ENCODE measurements at places on chromosomes 16 and 17. TPM values are rescaled to one million over a fixed set of nuclear protein-coding genes. Genes with fewer than 3 reads are reported as not detected.

- H3K27ac ChIP-seq, result no peak overlapping the region
- no peak for DNase-seq
- H3K36me3 ChIP-seq, result no peaks in the 10 kb centered on the region
- H3K4me3 ChIP-seq, result no peak overlapping the region
- no peaks in the 10 kb centered on the region for H3K4me1 ChIP-seq
- H3K27me3 ChIP-seq, result no peaks in the 10 kb centered on the region
Measured at GRCh38 chr17:42078396-42079043, 19.8 kb downstream of the ZNF385C start.

DNA sequence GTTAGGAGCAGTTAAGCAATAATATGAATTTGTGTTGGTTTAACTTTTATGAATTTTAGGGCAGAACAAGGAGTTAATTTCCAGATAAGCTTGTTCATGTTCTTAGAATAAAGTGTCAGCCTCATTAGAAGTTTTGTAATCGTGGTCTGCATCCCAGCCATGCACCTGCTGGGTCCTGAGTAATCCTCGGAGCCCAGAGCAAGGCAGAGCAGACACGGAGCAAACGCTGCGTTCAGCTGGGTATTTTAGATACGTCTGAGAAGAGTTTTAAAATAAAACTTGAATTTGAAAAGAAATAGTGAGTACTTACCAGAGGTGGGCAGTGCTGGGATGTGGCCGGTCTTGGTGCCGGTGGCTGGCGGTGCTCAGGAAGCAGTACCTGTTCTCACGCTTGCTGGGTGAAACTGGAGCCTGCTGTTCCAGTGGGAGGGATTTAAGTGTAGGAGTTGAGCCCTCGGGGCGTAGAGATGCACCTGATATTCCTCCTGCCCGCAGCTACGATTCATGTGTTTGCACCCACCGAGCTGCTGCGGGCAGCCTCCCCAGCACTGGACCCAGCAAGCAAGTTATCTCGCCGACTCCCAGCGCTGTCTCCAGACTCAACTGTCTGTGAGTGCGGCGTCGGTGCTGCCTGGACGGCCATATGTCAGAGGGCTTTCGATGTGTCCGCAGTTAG lies at the start of gene ZNF750:
Gene ZNF750, minus strand, starts transcription at position 406 of the 676 bp plus-strand sequence. CDS start 7,568 bp downstream, outside the sequence.
- H3K36me3 ChIP-seq, result no peaks in the 10 kb centered on the region
- peaks cover 12% of the 10 kb centered on the region for H3K4me1 ChIP-seq
- peak; percentile 75 for DNase-seq
- H3K4me3 ChIP-seq, result peak within 1 kb of the TSS; percentile 32
- H3K27me3 ChIP-seq, result no peaks in the 10 kb centered on the region
- peak within 1 kb of the TSS; percentile 83 for H3K27ac ChIP-seq

- peak overlapping the region; percentile 55 for H3K4me3 ChIP-seq
- H3K36me3 ChIP-seq, result no peaks in the 10 kb centered on the region
- H3K27me3 ChIP-seq, result no peaks in the 10 kb centered on the region
- peak overlapping the region; percentile 90 for H3K27ac ChIP-seq
- peak; percentile 47 for DNase-seq
Measured at GRCh38 chr17:77372444-77373298, 231.9 kb downstream of the SEC14L1 start.

DNA sequence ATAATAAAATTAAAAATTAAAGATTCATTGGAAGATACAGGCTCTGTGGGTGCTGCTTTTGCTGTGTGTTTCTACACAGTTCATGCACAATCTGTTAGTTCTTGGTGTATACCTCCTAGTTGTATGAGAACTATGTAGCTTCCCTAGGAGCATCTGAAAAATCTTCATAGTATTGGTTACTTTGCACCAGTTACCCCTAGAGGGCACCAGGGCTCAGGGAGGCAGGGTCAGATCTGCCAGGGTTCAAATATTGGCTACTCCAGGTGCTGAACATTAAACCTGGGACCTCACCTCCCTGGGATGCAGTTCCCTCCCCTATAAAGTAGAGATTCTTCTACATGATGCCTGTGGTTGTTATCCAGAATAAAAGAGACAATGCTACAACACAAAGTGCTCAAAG lies 583.0 kb upstream of the CDH11 start:
- H3K27ac ChIP-seq, result no peak overlapping the region
- no peak for DNase-seq
- no peaks in the 10 kb centered on the region for H3K27me3 ChIP-seq
- no peaks in the 10 kb centered on the region for H3K36me3 ChIP-seq
- no peak overlapping the region for H3K4me3 ChIP-seq

KRT31 gene
- not detected for total RNA-seq

DNA sequence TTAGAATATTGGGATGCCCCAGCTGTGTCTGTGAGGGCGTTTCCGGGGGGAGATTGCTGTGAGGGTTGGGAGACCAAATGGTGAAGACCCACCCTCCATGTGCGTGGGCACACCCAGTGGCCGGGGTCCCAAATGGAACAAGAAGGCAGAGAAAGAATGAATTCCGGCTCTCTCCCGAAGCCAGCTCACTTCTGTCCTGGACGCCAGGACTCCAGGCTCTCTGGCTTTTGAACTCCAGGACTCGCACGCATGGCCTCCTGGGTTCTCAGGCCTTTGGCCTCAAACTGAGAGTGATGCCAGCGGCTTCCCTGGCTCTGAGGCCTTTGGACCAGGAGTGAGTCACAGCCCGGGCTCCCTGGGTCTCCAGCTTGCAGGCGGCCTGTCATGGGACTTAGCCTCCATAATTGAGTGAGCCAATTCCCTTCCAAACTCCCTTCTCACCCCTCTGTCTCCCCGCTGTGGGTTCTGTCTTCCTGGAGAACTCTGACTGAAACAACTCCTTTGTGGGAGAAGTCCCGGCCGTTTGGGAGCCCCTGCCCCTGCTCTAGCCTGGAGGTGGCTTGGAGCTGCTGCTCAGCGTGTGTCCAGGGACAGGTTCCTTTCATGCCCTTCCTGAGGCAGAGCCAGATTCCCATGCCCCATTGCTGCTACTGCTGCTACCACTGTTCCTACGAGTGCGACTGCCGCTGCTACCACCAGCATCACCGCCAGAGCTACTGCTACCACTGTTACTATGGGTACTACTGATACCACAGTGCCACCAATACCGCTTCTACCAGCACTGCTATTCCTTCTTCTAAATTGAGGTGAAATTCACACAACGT lies 49.8 kb upstream of the CBX4 start:
- H3K27me3 ChIP-seq, result no peaks in the 10 kb centered on the region
- H3K36me3 ChIP-seq, result no peaks in the 10 kb centered on the region
- DNase-seq, result no peak
- no peaks in the 10 kb centered on the region for H3K4me1 ChIP-seq

PIK3R5 gene
- 3.2 TPM for total RNA-seq

GRCh38 chr16:8776129-8776584 lies 21.3 kb downstream of the TMEM186 start:
- peaks cover 5% of the 10 kb centered on the region for H3K36me3 ChIP-seq
- no peaks in the 10 kb centered on the region for H3K4me1 ChIP-seq
- H3K27me3 ChIP-seq, result no peaks in the 10 kb centered on the region
- no peak overlapping the region for H3K27ac ChIP-seq
- no peak overlapping the region for H3K4me3 ChIP-seq

DNA sequence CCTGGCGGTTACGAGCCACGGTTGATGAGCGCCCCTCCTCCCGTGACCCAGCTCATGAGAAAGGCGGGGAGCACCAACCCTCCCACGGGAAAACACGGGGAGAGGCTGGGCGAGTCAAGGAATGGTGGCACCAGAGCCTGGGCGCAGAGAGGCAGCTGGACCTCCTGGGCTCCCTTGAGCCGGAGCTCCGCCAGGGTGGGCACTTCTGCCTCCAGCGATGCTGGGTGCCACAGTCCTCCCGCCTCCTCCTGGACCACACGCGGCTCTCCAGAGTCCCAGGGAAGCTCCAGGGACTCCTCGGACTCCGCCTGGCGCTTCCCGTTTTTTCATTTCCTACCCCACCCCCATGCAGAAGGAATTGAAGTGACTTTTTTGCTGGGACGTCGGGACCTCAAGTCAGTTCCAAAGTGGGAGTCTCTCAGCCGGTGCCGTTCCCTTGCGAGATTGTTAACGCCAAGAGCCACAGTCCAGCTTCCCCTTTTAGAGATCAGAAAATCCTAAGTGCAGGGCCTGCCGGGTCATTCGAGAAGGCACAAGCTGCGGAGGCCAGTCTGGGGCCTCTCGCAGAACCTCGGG lies 6.6 kb upstream of the CBX8 start:
- no peak overlapping the region for H3K27ac ChIP-seq
- no peaks in the 10 kb centered on the region for H3K36me3 ChIP-seq
- no peak for DNase-seq
- peaks cover 6% of the 10 kb centered on the region for H3K4me1 ChIP-seq
- no peak overlapping the region for H3K4me3 ChIP-seq

SOX8 gene
- total RNA-seq, result 0.59 TPM
